ENCODE measurements at places on chromosomes 16 and 17. TPM values are rescaled to one million over a fixed set of nuclear protein-coding genes. Genes with fewer than 3 reads are reported as not detected.

Gene OMG
- 0.20 TPM for total RNA-seq

Gene RGS11
- total RNA-seq = not detected

Gene SERPINF2
- 0.26 TPM for total RNA-seq

Gene TAT
- not detected for total RNA-seq

Gene SMTNL2
- total RNA-seq = not detected

Gene SLC38A8
- total RNA-seq = not detected
